ENCODE measurements at places on chromosomes 5 and 9. TPM values are rescaled to one million over a fixed set of nuclear protein-coding genes. Genes with fewer than 3 reads are reported as not detected.

DNA sequence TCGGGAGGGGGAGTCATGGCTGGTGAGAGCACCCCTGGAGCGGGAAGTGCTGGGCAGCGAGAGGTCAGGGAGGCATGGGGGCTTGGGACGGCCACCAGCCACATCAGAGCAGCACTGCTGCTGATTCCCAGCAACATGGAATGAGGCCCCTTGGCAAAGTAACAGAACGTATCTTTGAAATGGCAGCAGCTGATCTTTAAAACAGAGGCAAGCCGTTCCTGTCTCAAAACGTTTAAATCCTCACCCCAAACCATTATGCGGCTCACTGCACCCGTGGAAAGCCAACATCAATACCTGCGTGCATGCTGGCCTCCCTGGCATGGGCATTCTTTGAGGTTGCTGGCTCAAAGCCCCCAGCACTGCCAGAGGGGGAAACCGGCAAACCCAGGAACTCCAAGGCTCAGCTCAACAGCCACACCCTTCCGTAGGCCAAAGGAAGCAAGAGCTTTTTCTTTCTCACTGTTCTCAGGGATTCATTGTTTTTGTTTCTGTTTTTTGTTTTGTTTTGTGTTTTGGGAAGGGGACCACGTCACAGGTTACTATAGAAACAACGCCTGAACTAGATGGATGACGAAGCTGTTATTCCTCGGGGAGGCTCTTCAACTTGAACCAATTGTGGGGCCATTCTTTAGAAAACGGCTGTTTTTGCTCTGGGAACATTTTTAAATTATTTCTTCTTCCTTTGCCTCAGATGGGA is 28.1 kb upstream of the OBP2B start:
- DNase-seq = no peak

- DNase-seq = no peak
These were observed 53.6 kb upstream of the POU5F2 start for GRCh38 chr5:93794954-93795353.

DNA sequence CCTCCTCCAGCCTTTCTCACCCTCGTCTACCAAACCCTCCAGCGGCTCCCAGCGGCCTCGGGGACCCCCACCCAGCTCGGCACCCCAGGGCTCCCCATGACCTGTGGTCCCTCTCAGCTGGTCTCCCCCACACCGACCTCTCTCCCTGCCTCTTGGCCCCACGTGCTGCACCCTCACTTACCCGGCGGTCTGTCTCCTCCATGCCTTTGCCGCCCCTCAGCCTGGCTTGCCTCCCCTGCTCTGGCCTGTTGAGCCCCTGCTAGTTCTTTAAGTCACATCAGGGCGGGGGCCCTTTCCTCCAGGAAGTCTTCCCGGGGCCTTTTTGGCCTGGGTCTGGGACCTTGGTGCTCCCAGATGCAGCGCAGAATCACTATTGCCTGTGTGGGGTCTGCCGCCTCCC is 81.5 kb downstream of the LMX1B start:
- DNase-seq = no peak

The TOR4A gene
- 0.07 TPM for polyA plus RNA-seq

The OBP2B gene
- not detected for polyA plus RNA-seq
